NCI-H460 (cell line): ENCODE measurements at places on chromosomes 6 and 20.

DNA sequence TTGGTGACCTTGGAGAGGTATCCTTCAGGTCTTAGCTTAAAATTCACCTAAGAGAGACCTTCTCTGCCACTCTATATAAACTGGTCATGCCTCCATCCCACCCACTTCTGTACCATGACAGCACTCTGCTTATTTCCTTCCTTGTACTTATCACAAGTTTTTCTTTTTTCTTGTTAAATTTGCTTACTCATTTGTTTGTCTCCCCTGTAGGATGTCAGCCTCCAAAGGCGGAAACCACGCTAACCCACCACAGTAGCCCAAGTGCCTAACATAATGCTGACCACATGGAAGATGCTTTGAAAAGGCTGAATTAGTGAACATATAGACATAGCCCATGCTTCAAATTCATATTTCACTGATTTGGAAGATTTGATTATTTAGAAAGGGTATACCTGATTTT is 5.4 kb downstream of the BMP6 start:
- DNase-seq, result no peak

DNA sequence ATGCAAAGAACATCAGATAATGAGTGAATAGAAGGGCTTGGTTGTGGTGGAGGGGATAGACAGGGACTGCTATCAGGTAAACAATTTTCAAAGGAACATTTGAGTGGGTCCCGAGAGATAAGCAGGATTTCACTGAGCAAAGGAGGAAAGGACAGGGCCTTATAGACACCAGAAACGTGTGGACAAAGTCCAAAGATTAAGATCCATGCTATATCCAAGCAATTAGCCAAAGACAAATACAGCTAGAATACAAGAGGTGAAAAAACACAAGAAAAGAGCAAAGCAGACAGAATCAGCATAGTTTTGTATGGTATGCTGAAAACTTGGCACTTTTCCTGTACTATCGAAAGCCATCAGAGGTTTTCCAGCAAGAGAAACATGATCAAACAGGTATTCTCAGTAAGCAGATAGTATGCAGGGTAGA is 59.8 kb downstream of the CDK19 start:
- DNase-seq, result no peak

DNA sequence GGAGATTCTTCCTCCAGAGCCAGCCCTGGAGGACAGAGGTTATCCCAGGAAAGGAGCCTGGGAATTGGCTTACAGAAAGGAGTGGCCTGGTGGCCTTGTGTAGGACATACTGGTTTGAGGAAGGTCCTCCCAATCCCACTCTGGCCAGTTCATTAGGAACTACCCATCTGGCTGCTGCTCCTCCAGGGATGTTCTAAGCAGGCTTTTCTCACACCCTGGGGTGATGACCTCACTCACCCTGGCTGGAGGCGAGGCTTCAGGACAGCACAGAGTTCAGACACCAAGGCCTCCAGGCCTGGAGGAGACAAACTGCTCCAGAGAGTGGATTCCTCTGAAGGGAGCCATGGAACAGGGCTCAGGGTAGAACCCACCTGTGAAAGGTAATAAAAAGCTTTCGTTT is 8.9 kb downstream of the GNMT start:
- no peak for DNase-seq

DNA sequence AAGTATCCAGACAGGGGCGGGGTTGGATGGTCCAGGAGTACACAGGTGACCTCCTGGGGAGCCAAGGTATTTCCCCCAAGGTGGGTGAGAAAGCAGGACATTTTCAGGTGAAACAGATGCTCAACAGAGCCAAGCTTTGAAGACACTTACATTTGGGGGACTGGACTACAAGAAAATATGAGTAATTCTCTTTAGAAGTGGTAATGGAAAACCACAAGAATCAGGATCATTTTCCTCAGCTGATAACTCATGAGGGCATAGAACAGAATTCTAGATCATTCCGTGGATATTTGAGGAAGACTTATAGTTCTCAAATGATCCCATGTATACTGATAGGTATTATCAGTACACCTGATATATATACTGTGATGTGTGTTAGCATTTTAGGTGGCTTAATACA is 89.9 kb downstream of the UST start:
- DNase-seq, result no peak

- DNase-seq, result no peak
These were observed 599.5 kb upstream of the NRSN1 start for GRCh38 chr6:23526526-23526925.

GRCh38 chr20:46900826-46901225 is 6.2 kb downstream of the EYA2 start:
- no peak for DNase-seq

GRCh38 chr20:62835931-62836861 is 19.3 kb downstream of the COL9A3 start:
- DNase-seq, result no peak

- no peak for DNase-seq
These were observed 301.1 kb upstream of the CDH4 start for GRCh38 chr20:60950974-60951373.
